ENCODE measurements at places on chromosomes 1 and 21. TPM values are rescaled to one million over a fixed set of nuclear protein-coding genes. Genes with fewer than 3 reads are reported as not detected.

DAB1 gene
- 7.2 TPM for total RNA-seq

SMAP2 gene
- 16.8 TPM for total RNA-seq

GRCh38 chr21:32021319-32021994 lies 148.6 kb downstream of the HUNK start:
- DNase-seq, result no peak

CFHR4 gene
- not detected for total RNA-seq

RSPO1 gene
- total RNA-seq, result 1.4 TPM
